ENCODE measurements at places on chromosomes 5 and 9.

GRCh38 chr5:26761446-26761845, 276.9 kb downstream of the CDH9 start:
- no peak for DNase-seq

GRCh38 chr5:90612919-90613318, 54.3 kb downstream of the ADGRV1 start:
- no peak for DNase-seq

- DNase-seq: no peak
Observed at GRCh38 chr5:96283589-96283988, 149.5 kb downstream of the PCSK1 start.

DNA sequence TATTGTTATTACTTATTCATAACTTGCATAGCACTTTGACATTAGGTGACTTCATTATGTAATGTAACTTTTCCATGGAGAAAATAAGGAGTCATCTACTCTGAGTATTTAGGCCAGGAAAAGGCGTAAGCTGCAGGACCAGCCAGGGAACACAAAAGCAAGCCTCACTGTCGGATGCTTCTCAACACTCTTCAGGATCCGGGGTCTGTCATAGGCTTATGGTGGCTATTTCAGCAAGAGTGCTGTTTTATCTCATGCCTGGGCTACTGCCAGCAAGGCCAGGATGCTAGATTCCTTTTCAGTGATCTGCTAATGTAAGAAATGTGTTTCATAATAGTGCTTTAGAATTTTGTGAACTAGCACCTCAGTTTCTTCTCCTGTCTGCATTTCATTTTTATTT, 162.4 kb downstream of the CHSY3 start:
- DNase-seq: no peak

DNA sequence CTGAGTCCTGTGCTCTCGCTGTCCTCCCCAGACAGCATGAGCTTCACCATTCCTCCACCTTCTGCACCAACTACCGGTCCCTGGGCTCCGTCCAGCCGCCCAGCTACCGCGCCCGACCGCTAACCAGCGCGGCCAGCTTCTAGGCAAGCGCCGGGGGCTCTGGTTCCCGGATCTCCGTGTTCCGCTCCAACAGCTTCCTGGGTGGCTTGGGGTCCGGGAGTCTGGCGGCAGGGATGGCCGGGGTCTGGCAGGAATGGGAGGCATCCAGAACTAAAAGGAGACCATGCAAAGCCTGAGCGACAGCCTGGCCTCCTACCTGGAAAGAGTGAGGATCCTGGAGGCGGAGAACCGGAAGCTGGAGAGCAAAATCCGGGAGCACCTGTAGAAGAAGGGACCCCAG, 613.1 kb upstream of the PTGER4 start:
- no peak for DNase-seq
